ENCODE measurements at places on chromosomes 3 and 15. TPM values are rescaled to one million over a fixed set of nuclear protein-coding genes. Genes with fewer than 3 reads are reported as not detected.

DNA sequence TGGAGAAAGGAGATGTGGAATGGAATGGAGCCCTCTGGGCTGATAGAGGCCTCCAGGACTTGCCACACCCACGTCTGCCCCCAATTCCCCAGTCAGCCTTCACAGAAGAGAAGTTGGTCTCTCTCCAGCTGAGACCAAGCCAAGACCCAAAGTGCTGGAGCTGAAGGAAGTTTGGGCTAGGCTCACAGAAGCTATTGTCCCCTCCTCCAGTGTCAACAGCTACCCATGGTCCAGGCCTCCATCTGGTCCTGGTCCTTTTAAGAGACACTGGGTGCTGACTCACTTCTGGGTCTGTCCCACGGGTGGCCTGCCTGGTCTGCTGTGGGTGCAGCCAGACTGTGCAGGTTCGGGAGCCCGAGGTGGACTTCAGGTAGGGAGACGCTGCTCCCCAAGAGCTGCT is 179.8 kb downstream of the APBA2 start:
- H3K27ac ChIP-seq: no peak overlapping the region
- H3K36me3 ChIP-seq: no peaks in the 10 kb centered on the region
- no peaks in the 10 kb centered on the region for H3K4me1 ChIP-seq
- H3K4me3 ChIP-seq: no peak overlapping the region
- no peak for DNase-seq
- H3K27me3 ChIP-seq: no peaks in the 10 kb centered on the region

DNA sequence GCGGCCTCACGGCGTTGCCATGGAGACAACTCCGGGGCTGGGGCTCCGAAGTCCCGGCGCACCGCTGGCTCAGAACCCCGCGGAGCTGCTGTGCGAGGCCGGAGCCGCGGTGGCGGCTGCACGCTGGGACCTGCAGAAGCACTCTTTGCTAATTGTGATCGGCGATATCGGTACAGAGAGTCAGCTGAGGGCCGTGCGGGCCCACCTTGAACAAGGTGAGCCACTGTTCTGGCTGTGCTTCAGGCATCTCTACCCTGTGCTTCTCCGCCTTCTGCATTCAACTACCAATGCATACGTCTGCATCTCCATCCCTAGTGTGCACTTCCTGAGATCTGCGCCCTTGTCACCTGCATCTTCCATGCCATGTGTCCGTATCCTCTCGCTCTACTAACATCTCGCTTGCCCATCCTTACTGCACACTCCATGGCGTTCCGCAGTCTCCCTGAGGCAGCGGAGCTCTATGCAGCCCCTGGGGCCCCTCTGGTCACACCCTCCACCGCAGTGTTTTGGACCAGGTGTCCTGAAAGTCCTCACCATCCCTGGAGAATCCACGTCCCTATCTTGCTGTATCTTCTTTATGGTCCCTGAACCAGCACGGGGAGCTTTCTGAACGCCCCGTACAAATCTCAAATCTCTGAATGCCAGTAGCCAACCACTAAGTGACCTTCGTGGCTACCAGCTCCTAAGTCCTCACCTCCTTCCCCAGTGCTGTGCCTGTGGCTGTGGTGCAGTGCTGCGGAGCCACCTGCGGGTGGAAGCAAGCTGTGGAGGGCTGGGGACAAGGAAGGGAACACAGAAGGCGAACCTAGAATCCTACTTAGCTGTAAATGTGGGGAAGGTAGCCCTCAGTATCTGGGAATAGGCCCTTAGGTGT is 6.2 kb upstream of the MAP1A start:
- no peak for DNase-seq
- peak overlapping the region; percentile 80 for H3K27ac ChIP-seq
- no peaks in the 10 kb centered on the region for H3K36me3 ChIP-seq
- H3K4me1 ChIP-seq: peaks cover 21% of the 10 kb centered on the region
- H3K4me3 ChIP-seq: peak overlapping the region; percentile 89

GRCh38 chr3:21067031-21067813 is 683.8 kb downstream of the ZNF385D start:
- H3K4me3 ChIP-seq: no peak overlapping the region
- no peaks in the 10 kb centered on the region for H3K36me3 ChIP-seq
- H3K27ac ChIP-seq: no peak overlapping the region
- no peak for DNase-seq

GRCh38 chr3:197151580-197151979 is 122.0 kb upstream of the MELTF start:
- no peak overlapping the region for H3K4me3 ChIP-seq
- no peak overlapping the region for H3K27ac ChIP-seq
- no peaks in the 10 kb centered on the region for H3K27me3 ChIP-seq
- no peak for DNase-seq
- no peaks in the 10 kb centered on the region for H3K4me1 ChIP-seq

DNA sequence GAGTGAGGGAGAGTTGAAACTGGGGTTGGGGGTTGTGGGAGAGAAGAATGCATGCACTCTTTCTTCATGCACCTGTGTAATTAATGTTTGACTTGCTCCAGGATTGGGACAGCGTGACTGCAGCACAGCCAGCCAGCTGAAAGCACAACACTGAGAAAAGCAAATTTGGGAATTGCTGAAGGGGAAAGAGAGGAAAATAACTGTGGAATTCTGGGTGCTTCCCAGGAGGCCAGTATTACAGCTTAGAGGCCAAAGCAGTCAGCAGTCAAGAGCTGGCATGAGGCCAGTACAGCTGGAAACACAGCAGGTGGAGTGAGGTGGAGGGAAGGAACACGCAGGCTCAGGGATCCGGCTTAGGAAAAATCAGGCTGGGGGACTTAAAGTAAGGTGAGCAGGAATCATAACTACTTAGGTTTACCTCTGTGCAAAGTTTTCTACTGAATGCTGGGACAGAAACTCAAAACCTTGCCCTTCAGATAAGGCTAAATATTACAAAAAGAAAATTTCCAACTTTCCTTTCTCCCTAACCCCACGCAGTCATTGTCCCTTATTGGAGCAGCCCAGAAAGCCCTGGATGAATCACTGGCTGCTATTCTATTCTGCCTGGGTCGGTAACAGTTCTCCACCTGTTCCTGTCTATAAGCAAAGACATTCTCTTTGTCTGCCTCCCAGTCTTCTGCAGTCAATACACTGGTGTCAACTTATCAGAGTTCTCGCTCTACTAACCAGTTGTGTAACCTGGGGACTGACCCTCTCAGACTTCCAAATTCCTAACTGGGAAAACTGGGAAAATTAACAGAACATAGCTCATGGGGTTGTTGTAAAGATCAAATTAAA is 167.2 kb downstream of the MAGI1 start:
- no peak for DNase-seq
- no peaks in the 10 kb centered on the region for H3K36me3 ChIP-seq
- H3K4me3 ChIP-seq: no peak overlapping the region
- H3K27me3 ChIP-seq: no peaks in the 10 kb centered on the region
- H3K4me1 ChIP-seq: no peaks in the 10 kb centered on the region
- no peak overlapping the region for H3K27ac ChIP-seq

DNA sequence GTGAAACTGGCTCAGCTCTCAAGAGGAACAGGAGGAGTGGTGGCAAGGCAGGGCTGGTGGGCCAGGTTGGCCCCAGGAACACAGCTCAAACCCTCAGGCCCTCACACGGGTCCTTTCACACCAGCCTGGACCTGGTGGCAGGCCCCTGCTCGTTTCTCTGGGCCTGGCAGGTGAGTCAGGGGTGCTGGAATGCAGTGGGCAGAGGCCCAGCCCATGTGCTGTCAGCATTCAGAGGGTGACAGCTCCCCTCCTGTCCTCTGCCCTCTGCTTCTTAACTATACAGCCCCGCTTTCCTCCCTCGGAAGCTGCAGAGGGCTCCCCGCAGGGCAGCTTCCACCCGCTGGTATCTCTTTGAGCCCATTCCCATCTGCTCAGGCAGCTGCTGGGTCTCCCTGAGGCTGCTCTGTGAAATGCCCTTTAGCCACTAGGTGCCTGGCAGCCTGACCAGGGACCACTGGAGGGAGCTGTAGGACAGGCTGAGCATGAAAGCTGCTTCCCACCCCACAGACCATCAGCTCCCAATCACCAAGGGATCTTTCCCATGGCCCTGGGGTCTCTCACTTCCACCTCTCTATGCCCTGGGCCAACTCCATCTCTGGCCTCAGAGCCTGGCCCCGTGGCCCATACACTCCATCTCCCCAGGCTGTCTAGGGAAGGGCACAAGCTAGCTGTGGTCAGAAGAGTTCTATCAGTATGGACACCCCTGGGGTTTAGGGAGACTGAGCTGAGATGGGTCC is 24.8 kb downstream of the SHF start:
- H3K4me3 ChIP-seq: no peak overlapping the region
- H3K4me1 ChIP-seq: peaks cover 15% of the 10 kb centered on the region
- H3K36me3 ChIP-seq: no peaks in the 10 kb centered on the region
- DNase-seq: peak; percentile 47
- H3K27ac ChIP-seq: no peak overlapping the region

- peak; percentile 40 for DNase-seq
- H3K27ac ChIP-seq: no peak overlapping the region
- no peaks in the 10 kb centered on the region for H3K27me3 ChIP-seq
These were observed 19.5 kb downstream of the MESD start for GRCh38 chr15:80970018-80970657.

DNA sequence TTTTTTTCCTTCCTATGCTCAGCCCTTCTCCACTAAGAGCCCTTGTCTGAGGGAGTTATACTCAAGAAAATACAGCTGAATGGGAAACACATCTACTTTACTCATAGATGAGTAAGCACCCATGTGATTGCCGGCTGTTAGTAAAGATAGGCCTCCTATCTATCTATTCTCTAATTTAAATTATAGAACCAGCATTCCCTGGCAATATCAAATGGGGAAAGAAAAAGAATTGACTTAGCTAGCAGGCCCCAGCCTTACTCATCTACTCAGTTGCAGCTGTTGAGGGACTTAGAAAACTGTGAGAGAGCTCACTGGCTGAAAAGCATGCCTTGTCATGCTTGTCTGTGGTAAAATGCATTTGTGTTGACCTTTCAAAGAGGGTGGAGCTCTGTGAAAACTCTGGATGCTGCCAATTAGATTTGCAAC is 116.9 kb upstream of the LRRFIP2 start:
- H3K27ac ChIP-seq: no peak overlapping the region
- H3K27me3 ChIP-seq: no peaks in the 10 kb centered on the region
- peaks cover 26% of the 10 kb centered on the region for H3K36me3 ChIP-seq
- H3K4me3 ChIP-seq: no peak overlapping the region
- H3K4me1 ChIP-seq: no peaks in the 10 kb centered on the region
- no peak for DNase-seq

- H3K36me3 ChIP-seq: no peaks in the 10 kb centered on the region
- DNase-seq: no peak
- H3K4me1 ChIP-seq: no peaks in the 10 kb centered on the region
- peaks cover 30% of the 10 kb centered on the region for H3K27me3 ChIP-seq
- no peak within 1 kb of the TSS for H3K4me3 ChIP-seq
These were observed at the start of gene LTF for GRCh38 chr3:46464326-46465195. LTF (minus strand) TSS chr3:46464905; CDS start chr3:46464867, 38 bp downstream.

GRCh38 chr3:55615039-55615693 is 128.1 kb upstream of the WNT5A start:
- no peaks in the 10 kb centered on the region for H3K36me3 ChIP-seq
- no peak overlapping the region for H3K4me3 ChIP-seq
- no peaks in the 10 kb centered on the region for H3K27me3 ChIP-seq
- no peaks in the 10 kb centered on the region for H3K4me1 ChIP-seq
- DNase-seq: no peak

DNA sequence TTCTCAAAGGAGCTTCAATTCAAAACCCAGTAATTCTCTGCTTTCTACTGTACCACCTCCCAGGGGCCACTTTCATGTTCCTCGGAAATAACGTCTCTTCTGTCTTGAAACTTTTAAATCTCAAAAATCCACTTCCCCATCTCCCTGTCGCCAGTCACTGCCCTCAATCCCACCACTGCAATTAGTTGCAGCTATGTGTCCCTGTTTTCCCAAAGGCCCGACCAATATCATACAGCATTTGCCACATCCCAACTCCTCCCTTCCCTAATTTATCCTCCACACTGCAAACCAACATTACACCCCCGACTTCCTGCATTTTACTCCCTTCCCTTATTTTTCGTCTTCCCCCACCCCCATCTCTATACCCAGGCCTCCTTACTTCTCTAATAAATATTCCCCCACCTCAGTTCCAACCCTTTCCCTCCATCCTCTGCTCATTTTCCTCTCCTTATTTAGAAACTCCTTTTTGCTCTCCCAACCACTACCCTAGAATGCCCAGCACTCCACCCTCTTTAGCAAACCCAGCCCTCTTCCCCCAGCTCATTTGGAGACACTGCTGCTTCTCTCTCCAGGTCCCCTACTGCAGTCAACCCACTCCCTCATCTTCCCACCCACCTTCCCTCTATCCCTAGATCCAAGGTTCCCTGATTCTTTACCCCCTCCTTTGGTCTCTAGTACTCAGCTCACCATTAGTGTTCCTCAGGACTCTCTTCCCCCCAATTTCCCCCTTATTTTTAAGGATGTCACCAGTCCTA is 1.1 kb downstream of the NPTN start:
- peak; percentile 5 for DNase-seq
- no peaks in the 10 kb centered on the region for H3K27me3 ChIP-seq
- H3K4me1 ChIP-seq: peaks cover 45% of the 10 kb centered on the region
- H3K4me3 ChIP-seq: peak overlapping the region; percentile 66
- no peaks in the 10 kb centered on the region for H3K36me3 ChIP-seq

DNA sequence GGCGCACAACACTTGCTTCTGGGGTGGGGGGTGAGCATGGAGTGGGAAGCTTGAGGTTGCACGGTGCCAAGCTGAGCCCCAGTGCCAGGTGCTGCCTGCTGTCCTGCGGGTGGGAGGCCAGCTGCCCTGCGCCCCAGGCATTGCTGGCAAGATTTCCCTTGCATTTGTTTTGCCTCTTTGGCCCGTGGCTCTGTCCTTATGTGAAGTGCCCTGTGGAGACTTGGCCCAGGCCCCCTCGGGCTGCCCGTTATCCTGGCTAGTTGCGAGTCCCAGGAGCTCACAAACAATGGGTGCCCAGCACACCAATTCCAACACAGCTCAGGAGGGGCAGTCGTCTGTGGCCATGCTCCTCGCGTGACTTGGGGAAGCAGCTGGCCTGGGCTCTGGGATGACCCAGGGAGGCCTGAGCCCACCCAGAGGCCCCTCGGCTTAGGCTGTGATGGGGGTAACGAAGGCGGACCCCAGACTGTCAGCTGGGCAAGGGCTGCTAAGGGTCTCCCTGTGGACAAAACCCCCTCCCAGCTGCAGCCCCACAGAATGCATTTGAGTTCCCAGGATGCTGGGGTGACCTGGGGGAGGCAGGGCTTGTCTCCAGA is 5.9 kb downstream of the C3orf22 start:
- DNase-seq: no peak
- H3K4me1 ChIP-seq: no peaks in the 10 kb centered on the region
- H3K36me3 ChIP-seq: no peaks in the 10 kb centered on the region

DNA sequence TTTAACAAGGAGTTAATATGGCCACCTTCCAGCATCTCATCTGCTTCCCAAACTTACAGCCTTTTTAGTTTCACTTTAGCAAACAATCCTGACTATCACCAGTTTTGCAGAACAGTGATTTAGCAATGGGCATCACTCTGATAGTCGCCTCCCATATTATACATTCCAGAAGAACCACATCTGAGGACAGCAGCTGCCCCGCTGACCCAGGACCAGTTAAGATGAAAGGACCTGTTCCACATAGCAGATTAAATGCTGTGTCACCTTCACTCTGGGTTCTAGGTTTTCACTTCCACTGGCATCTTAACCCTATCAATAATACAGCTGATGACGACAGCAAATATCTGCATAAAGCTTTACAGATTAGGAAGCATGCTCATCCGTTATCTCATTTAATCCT is 99.8 kb downstream of the TRIM69 start:
- H3K27me3 ChIP-seq: no peaks in the 10 kb centered on the region
- H3K36me3 ChIP-seq: no peaks in the 10 kb centered on the region
- no peak for DNase-seq

Gene TUSC7
- not detected for polyA plus RNA-seq

Gene CIDEC
- not detected for polyA plus RNA-seq

Gene WDR49
- not detected for polyA plus RNA-seq

Gene TNFAIP8L3
- polyA plus RNA-seq: not detected

Gene ST8SIA2
- not detected for polyA plus RNA-seq

Measured in CD8-positive, alpha-beta memory T cell (primary cell).